ENCODE measurements at places on chromosomes 4 and X.

DNA sequence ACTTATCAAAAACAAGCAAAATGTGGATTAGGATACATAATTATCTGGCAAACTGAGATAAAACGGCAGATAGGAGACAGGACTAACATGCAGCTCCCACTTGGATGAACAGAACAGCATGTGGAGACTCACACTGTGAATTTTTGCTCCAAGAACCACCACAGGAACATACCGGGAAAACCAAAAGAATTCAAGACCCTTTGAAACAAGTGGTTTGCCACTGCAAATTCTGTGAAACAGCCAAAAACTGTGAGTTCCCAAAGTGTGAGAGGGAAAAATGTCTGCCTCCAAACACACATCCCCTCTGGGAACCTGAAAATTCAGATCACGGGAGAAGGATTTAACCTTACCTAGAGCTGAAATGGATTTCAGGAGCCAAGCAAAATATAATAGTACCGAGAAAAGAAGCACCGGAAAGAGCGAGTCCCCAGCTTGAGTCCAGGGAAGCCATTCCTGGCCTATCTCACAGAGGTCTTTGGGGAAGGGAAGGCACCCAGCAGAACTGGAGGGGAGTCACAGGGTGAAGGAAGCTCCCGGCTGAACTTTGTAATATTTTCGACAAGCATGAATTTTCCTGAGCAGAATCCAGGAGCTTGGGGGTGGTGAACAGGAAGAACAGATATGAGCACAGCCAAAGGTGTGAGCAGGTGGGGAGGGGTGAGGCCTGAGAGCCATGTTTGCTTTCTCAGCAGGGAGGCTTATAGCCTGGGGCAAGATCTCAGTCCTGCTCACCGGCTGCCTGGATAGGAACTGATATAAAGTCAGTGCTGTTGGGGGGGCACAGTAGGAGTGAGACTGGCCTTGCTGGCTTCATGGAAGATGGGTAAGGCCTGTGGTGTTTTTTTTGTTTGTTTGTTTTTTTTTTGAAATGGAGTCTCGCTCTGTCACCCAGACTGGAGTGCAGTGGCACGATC is 23.9 kb downstream of the MANBA start:
- DNase-seq: peak; percentile 56

DNA sequence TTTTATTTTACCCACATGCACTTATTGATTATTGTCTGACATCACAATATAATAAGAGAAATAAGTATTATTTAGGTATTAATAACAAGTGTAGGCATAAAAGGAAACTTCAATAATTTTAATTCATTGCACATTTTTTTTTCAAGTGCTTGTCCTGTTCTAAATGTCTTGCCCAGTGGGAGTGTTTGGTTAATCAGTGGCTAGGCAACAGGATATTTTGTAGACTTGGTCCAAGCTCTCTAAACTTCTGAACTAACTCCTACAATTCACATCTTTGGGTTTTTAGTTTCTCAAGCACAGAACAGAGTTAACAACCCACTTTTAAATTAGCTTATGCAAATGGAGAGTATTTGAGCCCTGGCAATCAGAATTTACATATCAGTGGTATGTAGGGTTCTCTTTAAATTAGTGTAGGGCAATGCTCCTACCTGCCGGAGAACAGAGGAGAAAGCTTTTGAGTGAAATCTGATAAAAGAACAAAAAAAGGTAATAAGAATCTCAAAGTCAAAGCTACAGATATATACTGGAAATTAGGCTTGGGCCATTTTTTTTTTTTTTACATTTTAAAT is 353.5 kb downstream of the ADGRL3 start:
- no peak for DNase-seq

DNA sequence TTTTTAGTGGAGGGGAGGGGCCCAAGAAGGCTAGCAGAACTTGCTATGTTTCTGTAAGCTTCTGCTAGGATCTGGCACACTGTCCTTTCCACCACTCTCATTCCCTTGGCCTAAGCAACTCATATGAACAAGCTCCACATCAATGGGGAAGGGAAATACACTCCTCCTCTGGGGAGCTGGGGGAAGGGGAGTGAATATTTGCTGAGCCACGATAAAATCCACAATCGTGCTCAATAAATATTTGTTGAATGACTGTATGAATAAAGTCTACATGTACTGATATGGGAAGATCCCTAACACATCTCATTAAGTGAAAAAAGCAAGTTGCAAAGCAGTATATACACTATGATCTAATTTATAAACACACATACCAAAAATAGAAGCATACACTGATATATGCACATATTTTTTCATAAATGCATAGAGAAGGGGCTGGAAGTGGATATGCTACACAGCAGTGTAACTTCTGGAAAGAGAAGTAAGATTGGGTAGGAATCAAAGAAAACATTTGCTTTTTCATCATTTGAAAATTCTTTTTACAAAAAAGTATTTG is 95.8 kb upstream of the EFHC2 start:
- DNase-seq: no peak

DNA sequence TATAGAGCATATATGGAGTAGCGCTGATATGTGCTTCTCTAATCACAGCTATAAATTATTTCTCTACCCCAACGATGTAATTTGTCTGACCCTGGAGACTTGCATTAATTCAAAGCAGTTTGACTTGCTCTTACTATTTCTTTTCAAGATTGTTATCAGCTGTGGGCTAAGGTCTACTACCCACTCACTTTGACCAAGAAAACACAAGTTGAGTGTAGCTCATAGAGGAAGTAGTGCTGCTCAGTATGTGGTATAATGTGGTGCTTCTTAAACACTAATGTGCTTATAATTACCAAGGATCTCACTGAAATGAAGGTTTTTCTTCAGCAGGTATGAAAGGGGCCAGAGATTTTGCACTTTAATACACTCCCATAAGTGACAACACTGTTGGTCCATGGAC is 70.1 kb downstream of the INPP4B start:
- DNase-seq: no peak

DNA sequence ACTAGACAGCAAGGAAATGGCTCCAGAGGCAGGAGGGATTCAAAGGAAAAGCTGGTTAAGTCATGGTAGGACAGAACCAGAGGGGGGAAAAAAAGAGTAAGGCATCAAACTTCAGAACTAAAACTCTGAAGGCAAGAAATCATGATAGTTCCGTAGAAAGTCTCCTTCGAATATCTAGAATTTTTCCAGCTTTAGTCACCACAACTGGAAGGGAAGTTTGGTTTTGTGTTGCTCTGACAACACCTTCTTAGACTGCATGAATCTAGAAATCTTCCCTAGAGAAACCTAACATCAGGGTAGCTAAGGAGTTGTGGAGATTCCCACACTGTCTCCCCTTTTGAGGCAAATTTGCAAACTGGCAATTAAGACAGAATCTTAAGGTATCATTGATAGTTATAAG is 33.7 kb downstream of the AMMECR1 start:
- DNase-seq: no peak

GRCh38 chr4:111398906-111399330 is 746.3 kb upstream of the FAM241A start:
- DNase-seq: peak; percentile 1

- no peak for DNase-seq
Observed at GRCh38 chr4:82905205-82905604, 4.7 kb downstream of the THAP9 start.

DNA sequence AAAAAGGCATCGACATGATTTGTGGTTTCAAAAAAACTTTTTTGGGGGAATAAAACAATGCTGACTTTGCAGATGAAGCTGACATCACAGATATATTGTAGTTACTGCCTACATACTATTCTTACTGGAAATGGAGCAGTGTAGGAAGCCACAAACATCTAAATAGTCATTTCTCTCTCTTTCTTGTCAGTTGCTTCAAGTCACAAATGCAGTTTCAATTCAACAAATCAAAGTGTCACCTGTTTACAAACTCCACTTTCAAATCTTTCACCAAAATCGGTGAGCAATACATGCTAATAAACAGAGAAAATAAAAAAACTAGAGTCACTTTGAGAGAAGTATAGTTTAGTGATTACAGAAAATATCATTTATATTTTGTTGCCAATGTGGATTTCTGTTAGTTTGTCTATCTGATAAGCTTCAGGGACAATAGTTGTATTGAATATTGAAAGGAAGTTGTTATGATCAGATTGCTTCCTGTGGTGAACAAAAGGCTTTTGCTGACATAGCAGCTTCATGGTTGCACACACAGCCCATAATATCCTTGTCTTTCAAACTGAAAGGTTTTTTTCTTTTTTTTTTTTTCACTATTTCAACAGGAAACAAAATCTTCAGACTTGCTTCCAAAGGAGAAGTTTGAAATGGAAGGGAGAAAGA is 49.7 kb upstream of the PTPN13 start:
- DNase-seq: no peak

- DNase-seq: no peak
Observed at GRCh38 chr4:120544838-120545237, 377.7 kb downstream of the PRDM5 start.
